Heart right ventricle (tissue), 16 donors: ENCODE measurements at places on chromosomes 7 and 10. TPM values are rescaled to one million over a fixed set of nuclear protein-coding genes. Genes with fewer than 3 reads are reported as not detected.

TSPAN12 gene
- 35.2 TPM for total RNA-seq

GPER1 gene
- total RNA-seq: 1.3 TPM

MYH16 gene
- total RNA-seq: not detected

TMEM139 gene
- 6.9 TPM for total RNA-seq

CLIP2 gene
- 5.1 TPM for total RNA-seq

HERC4 gene
- total RNA-seq: 32.2 TPM

CUTC gene
- 38.8 TPM for total RNA-seq

NUP205 gene
- 11.6 TPM for total RNA-seq

ARHGEF5 gene
- 1.2 TPM for total RNA-seq

UNCX gene
- total RNA-seq: not detected

ADAMTS14 gene
- total RNA-seq: 0.92 TPM

DNA sequence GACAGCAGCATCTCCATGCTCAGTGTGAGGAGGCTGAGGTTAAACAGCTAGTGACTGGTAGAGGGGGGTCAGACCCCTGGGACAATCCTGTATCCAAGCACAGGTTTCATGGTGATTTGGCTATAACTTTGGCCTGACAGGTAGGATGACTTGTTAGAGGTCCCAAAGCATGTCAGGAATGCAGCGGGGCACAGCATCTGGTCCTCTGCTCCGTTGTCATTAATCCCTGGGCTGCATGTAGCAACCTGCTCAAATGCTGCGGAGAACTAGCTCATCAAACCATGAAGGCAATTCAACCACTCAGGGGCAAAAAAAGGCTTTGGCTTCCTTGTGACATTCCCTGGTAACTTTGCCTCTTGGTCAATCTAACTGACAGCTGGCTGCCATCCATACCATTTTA is 26.8 kb downstream of the WNT2 start:
- DNase-seq: no peak

- no peak for DNase-seq
These were observed 987.6 kb upstream of the AUTS2 start for GRCh38 chr7:68610701-68611100.

- no peak for DNase-seq
These were observed 30.4 kb upstream of the GPR26 start for GRCh38 chr10:123635745-123636144.

DNA sequence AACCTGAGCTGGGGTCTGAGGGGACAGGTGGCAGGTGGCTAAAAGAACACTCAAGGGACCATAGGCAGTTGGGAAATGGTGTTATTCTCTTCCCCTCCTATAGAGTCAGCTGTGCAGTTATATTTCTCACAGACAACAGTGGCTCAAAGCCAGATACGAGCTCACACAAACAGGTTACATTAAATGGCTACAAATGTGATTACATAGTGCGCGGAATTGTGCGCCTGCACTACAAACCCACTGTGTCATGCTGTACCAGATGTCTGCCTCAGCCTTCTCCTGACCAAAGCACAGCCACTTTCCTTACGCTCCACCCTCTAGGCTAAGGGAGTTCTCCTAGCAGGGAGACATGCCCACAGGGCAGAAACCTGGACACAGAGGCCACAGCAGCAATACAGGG is 387.2 kb downstream of the CNTNAP2 start:
- DNase-seq: no peak

GRCh38 chr10:123351715-123352114 is 197.5 kb downstream of the BUB3 start:
- no peak for DNase-seq

GRCh38 chr7:73431041-73431835 is 2.3 kb upstream of the FZD9 start:
- DNase-seq: no peak

- DNase-seq: no peak
These were observed 71.8 kb upstream of the DNAJB6 start for GRCh38 chr7:157265051-157265450.

GRCh38 chr10:132198068-132198370 is 11.3 kb downstream of the DPYSL4 start:
- DNase-seq: no peak

DNA sequence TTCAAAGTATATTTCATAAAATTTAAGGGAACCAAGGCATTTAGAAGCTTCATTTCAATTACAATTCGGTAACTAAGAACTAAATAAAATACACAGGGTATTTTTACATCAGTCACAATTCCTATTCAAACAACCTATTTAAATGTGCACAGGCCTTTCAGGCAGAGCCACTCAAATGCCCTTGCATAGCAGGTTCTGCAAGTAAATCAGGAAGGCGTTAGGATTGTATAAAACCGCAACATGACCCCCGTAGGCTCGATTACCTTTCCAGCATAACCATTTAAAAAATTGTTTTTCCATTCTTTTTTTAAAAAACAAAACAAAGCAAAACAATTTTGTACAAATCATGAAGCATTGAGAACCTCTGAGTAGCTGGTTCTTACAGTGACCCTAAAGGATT is 289.9 kb upstream of the SP8 start:
- DNase-seq: no peak

DNA sequence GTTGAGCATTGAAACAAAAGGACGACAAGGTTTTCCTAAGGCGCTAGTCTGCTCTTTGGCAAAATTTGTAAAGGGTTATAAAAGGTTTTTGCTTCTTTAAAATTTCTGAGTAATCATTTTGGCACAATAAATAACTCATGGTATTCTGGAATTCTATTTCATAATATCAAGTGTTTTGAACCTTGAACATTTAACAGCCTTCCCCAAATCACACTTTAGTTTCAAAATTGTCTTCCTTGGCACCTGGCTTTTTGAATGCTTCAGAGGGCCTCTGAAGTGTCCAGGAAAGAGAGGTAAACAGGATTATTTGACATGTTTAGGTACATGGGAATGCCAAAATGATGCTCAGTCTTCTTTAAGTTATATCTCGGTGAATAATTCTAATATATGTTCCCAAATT is 220.8 kb downstream of the PHF14 start:
- no peak for DNase-seq

- DNase-seq: no peak
These were observed 72.5 kb downstream of the CDHR3 start for GRCh38 chr7:106035568-106035967.

DNA sequence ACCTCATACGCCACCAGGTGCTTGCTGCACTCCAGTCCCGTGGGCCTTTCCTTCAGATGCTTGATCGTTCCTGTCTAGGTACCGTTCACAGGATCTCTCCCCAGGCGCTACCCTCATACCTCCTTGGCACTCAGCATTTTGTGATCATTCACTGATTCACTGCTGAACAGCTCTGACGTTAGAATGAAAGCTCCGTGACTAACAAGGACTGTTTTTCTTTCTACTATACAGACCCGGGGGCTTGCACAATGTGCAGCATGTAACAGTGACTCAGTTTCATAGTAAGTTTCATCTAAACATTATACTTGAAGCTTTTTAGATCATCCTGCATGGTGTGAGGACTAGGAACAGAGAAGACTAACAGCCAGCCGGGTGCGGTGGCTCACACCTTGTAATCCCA is 20.6 kb downstream of the KIN start:
- no peak for DNase-seq

DNA sequence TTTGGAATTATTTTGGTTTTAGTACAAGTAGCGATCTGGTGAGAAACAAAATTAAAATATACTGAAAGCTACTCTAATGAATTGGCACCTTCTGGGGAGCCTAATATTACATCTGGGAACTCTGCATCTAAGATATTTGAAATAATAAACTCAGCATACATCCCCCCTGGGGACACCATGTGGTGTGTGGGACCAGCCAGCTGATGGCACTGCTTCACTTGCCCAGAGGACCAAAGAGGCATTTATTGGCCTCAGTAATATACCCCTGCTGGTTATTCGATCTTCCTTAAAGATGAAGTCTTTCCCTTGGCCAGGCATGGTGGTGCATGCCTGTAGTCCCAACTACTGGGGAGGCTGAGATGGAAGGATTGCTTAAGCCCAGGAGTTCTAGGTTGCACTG is 195.1 kb upstream of the AUTS2 start:
- no peak for DNase-seq

DNA sequence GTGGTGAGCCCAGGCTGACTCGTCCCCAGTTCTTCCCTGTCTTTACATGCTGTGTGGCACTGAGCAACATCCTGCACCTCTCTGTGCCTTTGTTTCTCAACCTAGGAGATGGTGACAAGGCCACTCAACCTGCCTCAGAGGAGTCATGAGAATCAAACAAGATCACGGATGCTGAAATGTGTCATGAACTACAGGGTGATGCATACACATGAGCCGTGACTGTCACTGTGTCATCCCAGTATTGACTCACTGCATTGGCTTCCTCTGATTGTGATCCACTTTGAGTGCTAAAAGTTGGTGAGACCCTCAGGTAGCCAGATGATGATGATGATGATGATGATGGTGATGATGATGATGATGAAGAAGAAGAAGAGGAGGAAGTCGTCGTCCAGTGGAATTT is 11.5 kb downstream of the C10orf71 start:
- DNase-seq: no peak

GRCh38 chr7:557558-557881 is 37.9 kb upstream of the PDGFA start:
- DNase-seq: peak; percentile 25

DNA sequence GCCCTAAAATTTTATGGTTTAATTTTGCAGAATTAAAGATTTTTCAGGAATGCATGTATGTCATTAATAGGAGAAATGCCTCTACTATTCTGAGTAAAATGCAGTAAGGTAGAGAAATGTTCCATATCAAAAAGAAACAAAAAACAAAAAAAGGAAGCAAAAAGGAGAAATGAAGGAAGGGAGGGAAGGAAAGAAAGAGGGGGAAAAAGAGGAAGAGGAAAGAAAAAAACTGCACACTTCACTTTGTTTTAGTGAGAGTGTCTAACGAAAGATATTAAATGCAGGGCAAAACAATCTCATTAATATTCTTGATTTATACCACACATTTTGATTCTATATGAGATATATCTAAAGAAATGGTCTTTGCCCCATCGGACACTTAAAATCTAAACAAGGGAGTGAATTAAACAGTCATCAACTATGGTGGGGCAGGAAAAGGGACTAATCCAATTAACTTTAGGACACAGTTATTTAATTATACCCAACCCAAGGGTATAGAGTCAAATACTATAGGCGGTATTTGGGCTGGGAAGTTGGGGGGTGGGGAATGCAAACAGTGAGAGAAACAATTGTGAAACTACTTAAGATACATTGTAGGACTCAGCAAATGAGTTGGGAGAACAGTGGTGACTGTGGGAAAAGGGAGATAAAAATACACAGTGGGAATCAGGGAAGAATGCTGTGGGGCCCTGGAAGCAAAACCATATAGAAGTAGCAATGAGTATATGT is 27.0 kb downstream of the IMMP2L start:
- DNase-seq: no peak

DNA sequence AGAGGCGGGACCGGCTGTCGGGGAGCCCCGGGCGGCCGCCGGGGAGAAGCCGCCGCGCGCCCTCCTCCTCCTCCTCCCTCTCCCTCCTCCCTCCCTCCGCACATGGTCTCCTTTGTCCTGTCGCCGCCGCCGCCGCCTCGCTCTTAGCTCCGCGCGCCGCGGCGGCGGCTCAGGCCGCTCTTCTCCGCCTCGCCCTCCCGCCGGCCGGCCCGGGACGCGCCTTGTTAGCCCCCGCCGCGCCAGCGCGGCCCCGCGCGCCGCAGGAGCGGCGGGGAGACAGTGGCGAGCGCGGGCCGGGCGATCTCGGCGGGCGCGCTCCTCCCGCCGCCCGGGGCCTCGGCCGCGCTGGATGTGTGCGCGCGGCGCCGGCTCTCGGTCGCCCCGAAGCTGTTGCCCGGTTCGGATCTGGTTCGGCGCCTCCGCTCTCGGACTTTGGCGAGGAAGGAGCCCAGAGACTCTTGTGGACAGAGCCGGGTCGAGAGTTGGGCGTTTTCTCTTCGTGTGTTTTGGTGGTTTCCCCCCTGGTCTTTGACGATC is 437.4 kb upstream of the GALNT17 start:
- DNase-seq: peak; percentile 22

GRCh38 chr10:84341538-84341856 is 13.1 kb downstream of the CCSER2 start:
- DNase-seq: no peak

DNA sequence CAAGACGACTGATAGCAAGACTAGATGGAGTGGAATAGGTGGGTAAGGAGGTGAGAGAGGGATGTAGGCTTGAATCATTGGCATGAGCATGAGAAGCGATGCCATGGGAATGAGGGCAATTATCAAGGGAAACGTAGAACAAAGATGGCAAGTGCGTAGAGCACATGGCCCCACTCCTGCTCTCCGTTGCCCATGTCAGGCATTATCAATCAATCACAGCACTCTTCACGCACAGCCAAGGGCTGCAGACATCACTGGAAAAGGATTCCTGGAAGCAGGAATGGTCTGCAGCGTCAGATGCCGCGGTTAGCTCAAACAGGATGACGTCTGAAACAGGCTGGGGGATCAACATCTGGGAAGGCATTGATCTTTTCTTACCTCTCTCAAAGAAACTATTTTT is 25.6 kb upstream of the GALNTL5 start:
- DNase-seq: no peak

DNA sequence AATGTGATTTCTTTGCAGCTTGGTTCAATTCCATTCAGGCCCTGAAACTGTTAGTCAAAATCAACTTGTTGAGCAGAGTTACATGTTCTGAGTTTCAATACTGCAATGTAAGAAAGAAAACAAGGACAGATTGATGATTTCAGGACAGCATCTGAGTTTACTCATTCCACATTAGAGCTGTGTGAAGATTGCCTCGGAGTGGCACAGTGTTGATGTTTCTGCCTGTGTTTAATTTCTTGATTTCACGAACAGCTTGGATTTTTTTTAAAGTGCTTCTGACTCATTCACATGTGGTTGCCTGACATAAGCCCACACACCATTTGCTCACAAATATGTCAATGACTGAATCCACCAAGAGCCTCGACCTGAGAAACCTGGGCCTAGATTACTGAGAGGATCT is 101.2 kb upstream of the PARD3 start:
- DNase-seq: no peak

GRCh38 chr10:91354166-91355075 is 55.7 kb upstream of the HECTD2 start:
- DNase-seq: no peak

DNA sequence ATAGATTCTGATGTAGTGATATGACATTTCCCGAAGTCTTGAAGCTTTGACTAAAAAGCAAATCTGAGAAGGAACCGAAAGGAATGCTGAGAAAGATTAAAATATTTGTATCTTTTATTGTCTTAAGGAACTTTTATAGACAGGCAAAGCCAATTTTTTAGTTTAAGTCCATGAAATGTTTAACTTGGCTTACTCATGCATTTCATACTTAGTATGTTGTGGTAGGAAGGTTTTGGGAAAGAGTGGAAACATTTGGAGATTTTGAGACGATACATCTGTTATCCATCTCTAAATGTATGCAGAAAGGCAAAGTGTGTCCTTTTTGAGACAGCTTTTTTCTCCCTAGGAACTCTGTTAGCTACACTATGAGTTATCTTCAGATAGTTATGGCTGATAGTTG is 10.1 kb downstream of the TBC1D12 start:
- DNase-seq: no peak
